ENCODE measurements at places on chromosomes 6 and 20. TPM values are rescaled to one million over a fixed set of nuclear protein-coding genes. Genes with fewer than 3 reads are reported as not detected.

- DNase-seq = no peak
Observed at GRCh38 chr6:99130897-99131873, 183.4 kb upstream of the FBXL4 start.

GRCh38 chr6:88870717-88871330, 92.6 kb downstream of the RNGTT start:
- peak; percentile 76 for DNase-seq

DNA sequence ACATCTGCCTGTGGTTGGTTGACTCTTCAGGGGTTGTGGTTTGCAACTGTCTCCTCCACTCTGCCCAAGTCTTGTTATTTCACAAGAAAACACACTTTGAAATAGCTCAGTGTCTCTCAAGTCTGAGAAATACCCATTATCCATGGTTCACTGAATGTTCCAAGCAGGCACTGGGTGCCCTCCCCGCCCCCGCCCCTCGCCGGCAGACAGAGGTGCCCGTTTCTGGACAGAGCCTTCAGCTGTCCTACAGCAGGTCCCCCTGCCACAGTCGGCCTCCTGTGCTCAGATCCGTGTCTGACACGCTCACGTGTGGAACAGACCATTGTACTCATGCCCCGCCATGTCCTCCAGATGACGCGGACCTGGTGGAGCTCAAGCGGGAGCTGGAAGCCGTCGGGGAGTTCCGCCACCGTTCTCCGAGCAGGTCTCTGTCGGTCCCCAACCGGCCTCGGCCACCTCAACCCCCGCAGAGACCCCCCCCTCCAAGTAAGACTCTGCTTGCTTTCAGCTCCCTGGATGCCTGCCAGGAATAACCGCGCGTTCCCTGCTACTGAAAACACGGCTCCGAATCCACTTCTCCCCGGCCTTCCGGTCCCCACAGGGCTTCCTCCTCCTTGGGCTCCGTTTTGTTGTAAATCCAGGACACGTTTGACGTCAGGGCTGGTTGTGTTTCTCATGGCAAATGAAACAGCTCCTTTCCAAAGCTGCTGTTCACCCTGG, 81.4 kb downstream of the SERAC1 start:
- peak; percentile 53 for DNase-seq

DNA sequence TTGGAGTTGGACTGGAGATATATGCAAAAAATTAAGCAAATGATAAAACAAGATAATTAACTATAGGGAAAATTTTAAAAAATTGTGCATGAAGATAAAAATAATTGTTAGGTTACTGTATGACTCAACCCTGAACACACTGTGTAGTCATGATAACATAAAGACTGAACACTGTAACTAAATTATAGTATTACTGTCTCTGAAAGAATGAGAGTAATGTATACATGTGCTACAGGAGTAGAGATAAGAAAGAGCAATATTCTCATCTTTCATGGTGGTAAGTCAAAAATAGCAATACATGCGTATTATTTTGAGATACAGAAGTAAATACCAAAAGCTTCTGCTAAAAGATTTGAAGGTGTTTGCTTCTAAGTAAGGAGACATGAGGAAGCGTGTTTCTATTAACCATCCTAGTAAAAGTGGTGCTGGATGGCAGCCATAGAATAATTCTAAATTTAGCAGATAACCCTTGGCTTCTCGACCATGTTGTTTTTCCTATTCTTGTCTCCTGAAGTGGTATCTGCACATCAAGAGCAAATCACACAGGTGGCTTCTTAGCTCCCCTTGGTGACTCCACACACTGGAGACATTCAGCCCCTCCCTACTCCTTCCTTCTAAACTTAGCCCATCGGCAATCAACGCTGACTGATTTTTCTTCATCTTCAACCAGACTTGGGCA, 390.6 kb upstream of the PLCB4 start:
- DNase-seq = no peak

DNA sequence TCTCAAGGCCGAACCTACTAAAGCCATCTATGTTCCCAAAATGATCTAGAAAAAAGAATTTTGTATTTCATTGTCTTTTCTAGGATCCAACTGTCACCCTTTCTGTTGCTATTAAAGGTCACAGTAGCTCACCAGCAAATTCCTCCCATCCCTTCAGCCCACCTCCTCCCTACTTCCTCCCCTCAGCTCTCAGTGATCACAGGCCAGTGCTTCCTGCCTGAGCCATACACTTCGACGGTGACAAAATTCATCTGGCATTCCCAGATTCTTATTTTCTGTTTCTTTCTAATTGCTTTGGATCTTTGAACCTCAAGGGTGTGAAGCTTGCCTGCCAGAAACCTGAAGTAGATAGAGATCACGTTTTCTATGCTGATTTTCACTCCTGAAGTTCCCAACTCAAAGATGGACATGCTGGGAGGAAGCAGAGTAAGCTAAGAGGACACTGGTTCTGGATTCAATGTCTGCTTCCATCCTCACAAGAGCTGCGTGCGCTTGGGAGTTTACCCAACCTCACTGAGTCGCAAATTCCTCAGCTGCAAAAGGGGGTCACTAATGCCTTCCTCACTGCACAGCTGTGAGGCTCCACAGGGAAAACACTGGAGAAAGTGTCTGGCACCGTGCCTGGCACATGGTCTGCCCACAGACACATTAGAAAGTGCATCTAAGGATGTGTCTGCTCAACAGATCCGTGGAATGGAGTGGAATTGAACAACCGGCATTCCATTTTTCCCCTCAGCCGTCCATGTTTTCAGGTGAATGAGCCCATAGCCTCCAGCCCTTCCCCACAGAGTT, 34.5 kb downstream of the MDGA1 start:
- DNase-seq = no peak

DNA sequence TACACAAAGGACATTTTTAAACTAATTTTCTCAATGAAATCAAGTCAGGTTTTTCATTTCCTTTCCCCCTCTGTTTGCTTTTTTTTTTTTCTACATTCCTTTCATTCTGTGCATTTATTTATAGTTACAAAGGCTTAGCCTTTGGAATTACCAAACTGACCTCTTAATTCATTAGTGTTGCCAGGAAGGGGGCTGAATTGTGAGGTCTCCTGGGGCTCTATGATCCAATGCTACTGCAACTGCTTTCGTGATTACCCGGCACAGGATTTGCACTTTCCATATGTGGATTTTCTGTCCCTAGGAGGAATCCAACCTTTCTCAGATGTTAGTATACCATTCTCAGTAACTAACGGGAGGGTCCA, 35.3 kb downstream of the NEDD9 start:
- no peak for DNase-seq

Gene GGTLC1
- not detected for polyA plus RNA-seq

DNA sequence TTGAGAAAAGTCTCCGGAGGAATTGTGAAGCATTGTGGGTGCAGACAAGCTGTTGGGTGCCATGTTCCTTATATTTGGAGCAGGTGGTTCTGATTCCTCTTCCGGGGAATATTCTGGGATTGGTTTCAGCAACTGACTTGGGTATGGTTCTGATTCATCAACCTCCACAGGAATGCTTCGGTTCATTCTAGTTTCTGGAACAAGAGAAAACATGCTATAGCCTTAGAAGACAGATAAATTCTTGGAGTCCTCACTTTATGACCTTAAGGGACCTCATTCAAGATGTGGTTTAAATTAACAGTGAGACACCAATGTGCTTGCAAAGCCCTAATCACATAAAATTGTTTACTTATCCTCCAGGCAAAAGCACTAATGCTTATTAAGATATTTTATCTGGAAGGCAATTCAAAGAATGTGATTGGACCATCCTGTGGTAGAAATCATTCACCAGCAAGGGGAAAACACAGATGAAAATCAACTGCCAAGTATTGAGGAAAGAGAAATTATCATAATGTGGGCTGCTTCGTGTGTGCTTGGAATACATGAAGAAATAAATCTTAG, 13.7 kb downstream of the TRAF3IP2 start:
- no peak for DNase-seq

Gene ITPR3
- polyA plus RNA-seq = 19.5 TPM

Gene COL9A3
- polyA plus RNA-seq = 7.0 TPM

Gene HUS1B
- 0.37 TPM for polyA plus RNA-seq

- DNase-seq = no peak
Observed at GRCh38 chr20:36126836-36127527, 27.6 kb upstream of the EPB41L1 start.

Gene COQ3
- polyA plus RNA-seq = 16.9 TPM

DNA sequence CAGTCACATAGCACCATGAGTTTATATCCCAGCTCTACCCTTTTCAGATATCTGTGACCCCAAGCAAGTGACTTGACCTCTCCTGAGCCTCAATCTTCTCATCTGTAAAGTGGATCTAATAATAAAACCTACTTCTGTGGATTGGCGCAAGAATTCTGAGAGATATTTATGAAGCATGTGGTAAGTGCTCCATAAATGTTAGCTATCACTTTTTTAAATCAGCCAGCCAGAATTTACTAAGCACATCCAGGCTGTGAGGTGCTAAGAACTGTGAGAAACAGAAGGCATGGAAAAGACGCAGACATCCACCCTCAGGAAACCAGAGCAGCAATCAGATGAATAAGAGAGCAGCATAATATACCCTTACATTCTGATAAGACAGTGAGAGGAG, 862 bp downstream of the C20orf96 start:
- DNase-seq = no peak

DNA sequence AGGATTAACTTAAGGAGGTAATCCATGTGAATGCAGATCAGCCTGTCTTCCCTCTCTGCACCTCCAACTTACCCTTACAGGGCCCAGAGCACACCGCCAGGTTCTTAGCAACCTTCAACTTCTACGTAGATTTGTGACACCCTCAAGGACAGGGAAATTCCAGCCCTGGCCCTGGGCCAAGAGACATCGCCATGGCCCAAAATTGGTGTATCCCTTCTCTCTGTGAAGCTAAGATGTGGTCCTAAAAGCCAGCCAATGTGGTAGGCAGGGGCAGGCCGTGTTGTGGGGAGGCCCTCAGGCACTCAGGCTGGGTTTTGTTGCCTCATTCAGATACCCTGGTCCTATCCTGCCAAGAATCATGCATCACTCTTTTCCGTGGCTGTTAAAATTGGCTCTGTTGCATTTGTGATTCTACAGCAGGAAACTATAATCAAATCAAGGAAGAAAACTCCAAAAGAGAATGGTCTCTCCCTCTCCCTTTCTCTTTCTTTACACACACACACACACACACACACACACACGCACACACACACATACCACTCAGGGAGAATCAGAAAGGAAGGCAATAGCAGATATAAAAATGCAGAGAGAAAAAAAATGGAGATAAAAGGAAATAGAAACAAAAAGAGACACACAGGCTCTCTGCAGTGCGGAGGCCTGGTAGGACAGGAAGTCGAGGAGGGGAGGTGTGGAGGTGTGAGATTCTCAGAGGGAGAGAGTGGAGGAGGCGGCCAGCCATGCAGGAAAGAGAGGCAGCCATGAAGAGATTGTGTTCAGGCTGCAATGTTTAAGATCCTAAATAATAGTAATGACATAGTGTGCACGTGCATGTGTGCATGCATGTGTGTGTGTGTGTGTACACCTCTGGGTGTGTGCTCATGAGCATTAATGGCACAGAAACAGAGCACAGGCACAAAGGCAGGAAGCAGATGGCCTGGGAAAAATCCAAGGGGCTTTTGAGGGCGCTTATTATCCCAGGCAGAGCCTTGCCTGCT, 201.8 kb upstream of the LRFN2 start:
- no peak for DNase-seq

DNA sequence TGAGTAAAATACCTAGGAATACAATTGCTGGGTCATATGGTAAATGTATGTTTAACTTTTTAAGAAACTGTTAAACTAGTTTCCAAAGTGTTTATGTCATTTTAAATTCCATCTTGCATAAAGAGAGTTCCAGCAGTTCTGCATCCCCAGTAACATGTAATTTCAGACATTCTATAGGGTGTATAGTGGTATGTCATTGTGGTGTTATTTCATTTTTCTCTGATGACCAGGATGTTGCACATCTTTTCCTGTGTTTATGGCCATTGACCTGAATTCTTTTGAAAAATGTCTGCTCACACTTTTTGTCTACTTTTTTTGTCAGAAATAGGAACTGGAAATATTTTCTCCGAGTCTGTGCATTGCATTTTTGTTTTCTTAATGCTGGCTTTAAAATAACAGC, 128.9 kb downstream of the TMEM200A start:
- no peak for DNase-seq

Gene CTAGE9
- polyA plus RNA-seq = 0.02 TPM
